ENCODE measurements at places on chromosomes 1 and 21.

DNA sequence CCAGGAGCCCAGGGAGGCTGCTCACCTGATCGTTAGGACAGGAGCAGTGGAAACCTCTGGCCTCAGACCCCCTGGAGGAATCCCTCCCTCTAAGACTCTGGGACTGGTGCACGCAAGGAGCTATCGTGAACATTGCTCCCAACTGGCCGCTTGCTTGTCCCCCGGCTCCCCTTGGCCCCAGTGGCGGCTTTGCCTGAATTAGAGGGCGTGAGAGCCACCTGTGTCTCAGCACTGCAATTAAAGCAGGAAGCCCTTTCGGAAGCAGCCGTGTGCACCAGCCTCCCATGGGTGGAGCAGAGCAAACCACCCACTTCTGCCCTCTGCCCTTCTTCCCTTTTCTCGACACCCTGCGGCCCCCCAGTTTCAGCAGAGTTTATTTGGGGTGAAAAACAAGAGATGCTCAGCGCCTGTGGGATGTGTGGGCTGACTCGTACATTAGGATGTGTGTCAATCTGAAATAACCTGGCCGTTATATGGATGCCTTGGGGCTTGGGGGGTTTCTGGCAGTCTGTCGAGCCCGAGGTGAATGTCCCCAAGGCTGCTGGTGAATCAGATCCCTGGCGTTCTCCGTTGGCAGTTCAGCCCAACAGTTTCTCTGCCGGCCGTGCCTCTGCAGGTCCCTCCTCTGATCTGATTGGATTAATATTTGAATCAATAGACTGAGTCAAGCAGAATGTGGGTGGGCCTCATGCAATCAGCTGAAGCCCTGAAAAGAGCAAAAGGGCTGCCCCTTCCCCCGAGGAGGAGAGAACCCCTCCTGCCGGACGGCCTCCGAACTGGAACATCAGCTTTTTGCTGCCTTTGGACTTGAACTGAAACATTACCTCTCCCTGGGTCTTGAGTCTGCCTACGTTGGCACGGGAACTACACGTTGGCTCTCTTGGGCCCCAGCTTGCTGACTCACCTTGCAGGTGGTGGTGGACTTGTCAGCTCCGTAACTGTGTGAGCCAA is 7.3 kb upstream of the UMODL1 start:
- DNase-seq: no peak

GRCh38 chr1:38045401-38046332 is 926 bp downstream of the POU3F1 start:
- no peak for DNase-seq

DNA sequence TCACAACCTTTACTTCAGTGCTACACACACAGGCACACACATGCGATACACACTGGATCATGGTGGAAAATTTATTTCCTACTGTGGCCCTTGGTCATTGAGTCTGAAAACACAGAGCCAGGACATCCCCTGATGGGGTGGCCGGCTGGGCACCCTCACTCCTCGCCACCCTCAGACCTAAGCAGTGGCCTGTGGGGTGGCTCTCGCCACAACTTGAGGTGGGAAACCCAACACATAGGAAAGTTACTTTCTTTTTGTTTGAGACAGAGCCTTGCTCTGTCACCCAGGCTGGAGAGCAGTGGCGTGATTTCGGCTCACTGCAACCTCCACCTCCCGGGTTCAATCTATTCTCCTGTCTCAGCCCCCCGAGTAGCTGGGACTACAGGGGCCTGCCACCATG is 19.4 kb downstream of the CRYAA start:
- no peak for DNase-seq

GRCh38 chr1:166272851-166273250 is 106.0 kb upstream of the FAM78B start:
- no peak for DNase-seq

DNA sequence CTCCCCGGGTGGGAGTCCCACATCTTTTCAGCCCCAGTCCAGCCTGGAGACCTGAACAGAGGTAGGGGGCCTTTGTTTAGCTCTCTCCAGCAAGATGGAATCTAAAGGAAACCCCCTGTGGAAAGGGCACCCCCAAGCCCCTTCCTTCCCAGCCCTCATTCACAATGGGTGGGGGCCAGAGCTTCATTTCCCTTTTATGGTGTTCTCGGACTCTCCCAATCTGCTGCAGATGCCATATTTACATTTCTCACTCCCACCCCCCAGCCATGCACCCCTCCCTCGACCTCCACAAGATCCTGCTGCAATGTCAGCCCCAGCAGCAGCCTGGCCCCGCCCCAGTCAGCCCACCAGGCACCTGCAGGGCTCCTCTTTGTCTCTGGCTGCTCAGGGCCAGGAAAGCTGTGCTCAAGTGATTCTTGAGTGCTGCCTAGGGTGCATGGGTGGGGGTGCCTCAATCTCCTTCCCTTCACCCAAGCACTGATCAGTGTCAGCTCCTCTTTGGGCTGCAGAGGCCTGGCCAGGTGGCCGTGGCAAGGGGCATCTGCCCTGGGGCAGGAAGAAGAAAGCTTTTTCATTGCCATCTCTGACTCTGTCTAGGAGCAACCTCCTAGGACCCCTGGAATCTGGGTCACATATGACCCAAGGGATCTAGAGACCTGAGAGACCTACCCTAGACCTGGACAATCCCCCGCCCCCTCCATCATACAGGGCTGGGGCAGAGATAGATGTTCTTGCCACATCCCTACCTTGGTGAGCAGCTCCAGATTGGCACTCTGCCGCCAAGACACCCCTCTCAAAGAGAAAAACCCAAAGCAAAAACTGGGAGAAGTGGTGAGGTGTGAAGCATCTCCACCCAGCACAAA is 1.7 kb downstream of the KIF21B start:
- DNase-seq: no peak

- no peak for DNase-seq
These were observed 173.6 kb downstream of the RERE start for GRCh38 chr1:8643542-8644536.

GRCh38 chr1:119822406-119822805 is 11.1 kb upstream of the REG4 start:
- no peak for DNase-seq

- no peak for DNase-seq
These were observed 46.8 kb upstream of the USP25 start for GRCh38 chr21:15682977-15683376.

GRCh38 chr1:109816175-109816811 is 52.6 kb upstream of the EPS8L3 start:
- DNase-seq: no peak

- DNase-seq: no peak
These were observed 8.7 kb upstream of the LSM10 start for GRCh38 chr1:36406440-36406839.

- no peak for DNase-seq
These were observed 28.3 kb upstream of the VPS13D start for GRCh38 chr1:12201352-12202189.

DNA sequence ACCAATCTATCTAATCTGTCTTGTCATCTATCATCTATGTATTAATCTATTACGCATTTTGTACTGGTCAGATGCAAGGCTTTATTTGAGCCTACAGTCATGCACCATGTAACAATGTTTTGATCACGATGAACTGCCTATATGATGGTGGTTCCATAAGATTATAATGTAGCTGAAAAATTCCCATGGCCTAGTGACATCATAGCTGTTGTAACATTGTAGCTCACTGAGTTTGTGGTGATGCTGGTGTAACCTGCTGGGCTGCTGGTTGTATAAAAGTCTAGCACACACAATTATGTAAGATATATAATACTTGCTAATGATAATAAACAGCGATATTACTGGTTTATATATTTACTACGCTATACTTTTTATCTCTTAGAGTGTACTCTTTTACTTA is 64.8 kb upstream of the IGSF5 start:
- no peak for DNase-seq

DNA sequence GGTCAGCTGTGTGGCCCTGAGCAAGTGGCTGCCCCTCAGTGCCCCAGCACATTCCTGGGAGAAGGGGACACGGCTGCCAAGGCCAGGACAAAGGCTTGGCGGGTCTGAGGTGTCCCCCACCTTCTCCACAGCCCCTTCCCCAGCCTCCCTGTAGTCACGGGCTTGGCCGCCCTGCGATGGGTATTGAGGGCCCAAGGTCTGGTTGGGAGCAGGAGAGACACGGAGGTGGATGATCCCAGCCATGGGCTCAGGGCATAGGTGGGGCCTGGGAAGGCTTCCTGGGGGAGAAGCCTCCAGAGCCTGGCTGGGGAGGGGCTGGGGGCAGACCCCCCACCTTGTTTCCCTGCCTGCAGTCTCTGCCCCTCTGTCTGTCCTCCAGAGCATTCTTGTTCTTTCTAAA is 27.0 kb downstream of the TTC39A start:
- DNase-seq: no peak

DNA sequence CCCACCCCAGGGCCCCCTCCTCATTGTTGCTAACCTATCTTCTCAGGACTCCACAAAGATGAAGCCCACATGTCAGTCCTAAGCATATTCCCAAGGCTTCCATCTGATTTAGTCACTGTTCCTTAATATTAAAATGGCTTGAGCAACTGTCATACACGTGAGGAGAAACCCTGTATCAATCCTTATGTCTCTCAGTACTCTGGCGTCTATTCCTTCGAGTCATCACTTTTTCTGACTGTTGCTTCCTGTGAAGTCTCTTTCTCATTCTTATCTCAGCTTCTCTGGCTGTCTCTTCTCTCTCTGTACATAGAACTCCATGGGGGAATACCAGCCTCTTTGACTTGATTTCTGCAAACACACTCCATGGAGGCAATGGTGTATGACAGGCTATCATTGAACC is 98.4 kb downstream of the C4BPA start:
- DNase-seq: no peak

- DNase-seq: peak; percentile 82
These were observed 3.0 kb downstream of the TRIM46 start for GRCh38 chr1:155176544-155177071.

- DNase-seq: no peak
These were observed 41.7 kb downstream of the SEC16B start for GRCh38 chr1:177928194-177928593.

DNA sequence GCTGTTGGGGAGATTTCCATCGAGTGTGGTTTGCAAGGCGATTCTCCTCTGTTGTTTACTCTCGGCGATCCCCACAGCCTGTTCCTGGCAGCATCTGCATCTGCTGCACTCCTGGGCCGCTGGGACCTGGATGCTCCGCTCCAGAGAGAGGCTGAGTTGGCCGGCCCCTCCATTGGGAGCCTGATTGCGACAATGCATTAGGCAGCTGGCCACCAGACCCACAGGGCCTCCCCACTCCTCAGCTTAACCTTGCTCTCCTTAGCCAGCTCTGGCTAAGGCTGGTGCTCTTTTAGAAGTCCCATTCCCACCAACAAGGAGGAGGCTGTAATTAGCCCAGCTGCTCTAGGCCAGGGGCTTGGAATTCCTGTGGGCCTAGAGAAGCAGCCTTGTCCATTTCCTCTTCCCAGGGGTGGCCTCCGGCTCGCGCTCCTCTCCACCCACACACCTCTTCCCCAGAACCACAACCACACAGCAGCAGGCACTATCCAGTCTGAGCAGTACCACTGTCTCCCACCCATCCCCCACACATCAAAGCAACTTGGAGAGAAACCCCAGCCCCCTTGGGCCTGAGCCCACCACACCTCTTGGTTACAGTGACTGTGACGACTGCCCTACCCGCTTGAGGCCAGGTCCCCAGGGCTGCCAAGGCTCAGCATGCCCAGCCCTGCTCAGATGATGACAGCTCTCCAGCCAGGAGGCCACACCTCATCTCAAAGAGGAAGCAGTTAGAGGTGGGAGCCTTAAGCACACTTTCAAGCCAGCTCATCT is 193.8 kb upstream of the EDN2 start:
- DNase-seq: no peak

- DNase-seq: no peak
These were observed 55.6 kb upstream of the MACF1 start for GRCh38 chr1:39148942-39149341.

GRCh38 chr21:31848326-31848985 is 24.4 kb upstream of the HUNK start:
- DNase-seq: no peak

DNA sequence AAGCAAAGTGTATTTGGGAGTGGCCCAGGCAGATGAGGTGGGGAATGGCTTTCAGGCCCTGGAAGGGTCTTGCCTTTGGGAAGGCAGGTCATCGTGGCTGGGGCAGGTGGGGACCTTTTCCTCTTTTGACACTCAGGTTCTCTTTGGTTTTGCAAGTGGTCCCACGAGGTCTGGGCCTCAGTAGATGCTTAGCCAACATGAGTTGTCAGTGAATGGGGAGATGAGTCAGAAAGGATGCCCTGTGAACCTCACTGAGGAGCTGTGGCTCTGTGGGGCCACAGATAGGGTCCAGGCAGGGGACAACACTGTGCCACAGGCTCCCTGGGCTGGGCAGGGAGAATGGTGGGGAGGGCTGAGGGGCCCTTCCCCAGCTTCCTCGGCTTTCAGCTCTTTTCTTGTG is 19.0 kb downstream of the ARHGEF10L start:
- no peak for DNase-seq

DNA sequence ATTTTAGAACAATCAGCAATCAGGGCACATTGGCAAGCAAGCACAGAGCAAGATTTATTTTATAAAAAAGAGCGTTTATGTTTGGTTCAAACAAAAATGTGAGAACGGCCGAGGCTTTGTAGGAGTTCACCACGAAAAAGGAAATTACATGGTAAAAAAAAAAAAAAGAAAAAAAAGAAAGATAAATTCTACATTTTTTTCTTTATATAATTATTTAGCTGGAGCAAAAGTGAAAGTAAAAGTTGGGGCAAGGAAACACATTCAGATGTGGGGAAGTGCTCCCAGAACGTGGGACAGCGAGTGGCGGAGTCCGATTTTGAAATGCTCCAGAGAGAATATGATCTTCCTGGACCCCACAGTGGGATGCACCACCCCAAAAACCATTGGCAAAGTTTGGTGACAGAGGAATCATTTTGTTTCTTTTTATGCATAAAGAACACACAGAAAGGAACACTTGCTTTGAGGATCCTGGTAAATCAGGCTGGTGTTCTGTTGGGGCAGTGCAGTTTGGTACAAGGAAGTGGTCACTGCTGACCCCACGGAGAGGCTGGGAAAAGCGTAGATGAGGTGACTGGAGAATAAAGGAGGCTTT is 16.3 kb upstream of the ATP5PO start:
- no peak for DNase-seq

DNA sequence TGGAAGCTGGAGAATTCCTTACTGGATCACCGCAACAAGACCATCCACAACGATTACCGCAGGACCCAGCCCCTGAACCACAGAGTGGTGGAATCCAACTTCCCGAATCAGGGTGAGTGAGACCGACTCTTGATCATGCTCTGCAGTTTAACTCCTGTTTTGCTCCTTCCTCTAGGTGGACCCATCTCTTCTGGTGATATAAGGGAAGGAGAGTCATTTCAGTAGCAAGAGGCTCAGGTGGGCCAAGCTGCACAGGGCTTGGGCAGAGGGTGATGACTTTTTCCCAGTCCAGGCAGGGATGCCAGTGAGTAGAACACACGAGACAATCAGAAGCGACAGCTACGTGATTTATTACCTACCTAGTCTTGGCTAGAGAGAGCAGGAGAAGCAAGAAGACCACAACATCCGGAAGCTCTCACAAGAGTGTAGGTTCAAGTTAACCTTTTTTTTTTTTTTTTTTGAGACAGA is 25.2 kb downstream of the CA6 start:
- DNase-seq: no peak

- DNase-seq: no peak
These were observed 176.0 kb downstream of the SEC16B start for GRCh38 chr1:177793900-177794299.

- DNase-seq: no peak
These were observed 4.8 kb downstream of the KRTAP27-1 start for GRCh38 chr21:30332681-30333080.

GRCh38 chr1:169511316-169512005 is 25.7 kb upstream of the SLC19A2 start:
- DNase-seq: no peak

GRCh38 chr1:222373216-222373615 is 174.7 kb downstream of the HHIPL2 start:
- no peak for DNase-seq
